ENCODE measurements at places on chromosomes 4 and X.

DNA sequence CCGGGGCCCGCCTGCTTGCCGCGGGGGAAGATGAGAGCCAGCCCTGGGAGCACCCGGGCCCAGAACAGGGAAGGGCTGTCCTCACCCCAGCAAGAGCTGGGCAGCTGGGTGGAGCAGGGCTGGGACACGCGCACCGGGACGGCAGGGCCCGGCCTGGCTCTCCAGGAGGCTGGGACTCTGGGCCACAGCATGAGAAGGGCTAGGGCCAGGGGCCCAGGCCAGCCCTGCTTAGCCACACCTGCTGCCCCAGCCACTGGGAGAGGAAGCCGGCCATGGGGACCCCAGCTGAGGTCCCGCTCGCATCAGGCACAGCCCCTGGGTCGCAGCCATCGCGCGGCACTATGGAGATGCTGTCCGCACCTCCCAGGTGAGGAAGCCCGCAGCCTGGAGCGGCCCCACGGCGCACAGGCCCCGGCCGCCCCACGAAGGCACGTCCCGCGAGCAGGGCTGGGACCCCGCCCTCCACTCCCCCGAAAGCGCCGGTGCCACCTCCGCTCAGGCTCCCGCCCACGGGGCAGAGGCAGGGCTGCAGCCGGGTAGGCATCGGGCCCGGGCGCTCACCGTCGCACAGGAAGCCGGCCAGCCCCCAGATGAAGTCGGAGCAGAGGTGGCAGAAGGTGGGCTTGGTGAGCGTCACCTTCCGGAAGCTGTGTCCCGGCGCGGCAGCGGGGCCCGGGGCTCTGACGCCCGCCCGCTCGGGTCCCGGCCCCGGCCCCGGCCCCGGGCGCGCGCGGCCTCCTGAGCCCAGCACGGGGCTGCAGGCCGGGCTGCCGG is 531 bp downstream of the DGKQ start:
- H3K27me3 ChIP-seq = no peaks in the 10 kb centered on the region
- H3K36me3 ChIP-seq = no peaks in the 10 kb centered on the region
- peak overlapping the region; percentile 76 for H3K4me3 ChIP-seq
- peaks cover 35% of the 10 kb centered on the region for H3K4me1 ChIP-seq
- H3K27ac ChIP-seq = no peak overlapping the region

- H3K4me3 ChIP-seq = no peak overlapping the region
- H3K27ac ChIP-seq = no peak overlapping the region
- no peaks in the 10 kb centered on the region for H3K27me3 ChIP-seq
- DNase-seq = no peak
- no peaks in the 10 kb centered on the region for H3K4me1 ChIP-seq
Observed at GRCh38 chr4:122017296-122017695, 65.4 kb upstream of the TRPC3 start.

- no peak overlapping the region for H3K27ac ChIP-seq
- DNase-seq = no peak
- no peaks in the 10 kb centered on the region for H3K36me3 ChIP-seq
- no peaks in the 10 kb centered on the region for H3K4me1 ChIP-seq
- no peak overlapping the region for H3K4me3 ChIP-seq
Observed at GRCh38 chrX:6465756-6466155, 69.2 kb downstream of the VCX3A start.

DNA sequence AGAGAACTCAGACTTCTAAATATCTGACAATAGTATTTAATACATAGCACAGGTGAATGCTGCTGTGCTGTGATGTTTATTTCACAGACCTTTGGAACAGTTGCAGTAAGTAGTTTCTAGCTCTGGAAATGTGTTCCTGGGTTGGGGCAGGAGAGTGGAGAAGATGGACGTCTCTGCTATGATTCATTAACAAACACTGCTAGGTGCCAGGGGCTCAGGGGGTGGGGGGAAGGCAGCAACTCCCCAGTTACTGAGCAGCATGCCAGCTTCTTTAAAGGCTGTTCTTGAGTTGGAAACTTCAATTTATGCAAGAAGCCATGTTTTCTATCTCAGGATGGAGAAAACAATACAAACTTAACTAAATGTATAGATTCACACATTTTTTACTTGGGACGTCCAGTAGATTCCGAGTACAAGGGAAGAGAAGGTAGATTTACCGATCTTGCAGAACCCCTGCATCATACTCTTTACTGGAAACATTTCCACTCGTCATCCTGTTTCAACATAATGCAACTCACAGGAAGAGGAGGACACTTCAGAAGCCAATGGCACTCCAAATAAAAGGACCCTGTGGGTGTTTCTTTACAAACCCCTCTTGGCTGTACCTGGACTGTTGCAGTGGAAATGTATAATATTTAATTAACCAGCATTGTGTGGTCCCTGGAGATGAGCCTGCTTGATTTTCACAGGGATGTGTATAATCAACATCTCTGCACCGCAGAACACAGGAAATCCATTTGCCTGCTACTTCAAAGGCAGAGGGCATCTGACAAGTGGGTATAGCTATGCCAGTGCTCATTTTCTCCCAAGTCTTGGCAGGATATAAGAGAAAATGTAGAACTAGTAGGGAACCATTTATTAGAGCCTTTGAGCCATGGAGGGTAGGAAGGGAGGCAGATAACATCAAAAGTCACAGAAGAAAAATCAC is 171.4 kb downstream of the SH3KBP1 start:
- DNase-seq = no peak
- H3K27ac ChIP-seq = no peak overlapping the region
- no peaks in the 10 kb centered on the region for H3K36me3 ChIP-seq
- no peak overlapping the region for H3K4me3 ChIP-seq
- H3K4me1 ChIP-seq = no peaks in the 10 kb centered on the region
- no peaks in the 10 kb centered on the region for H3K27me3 ChIP-seq

DNA sequence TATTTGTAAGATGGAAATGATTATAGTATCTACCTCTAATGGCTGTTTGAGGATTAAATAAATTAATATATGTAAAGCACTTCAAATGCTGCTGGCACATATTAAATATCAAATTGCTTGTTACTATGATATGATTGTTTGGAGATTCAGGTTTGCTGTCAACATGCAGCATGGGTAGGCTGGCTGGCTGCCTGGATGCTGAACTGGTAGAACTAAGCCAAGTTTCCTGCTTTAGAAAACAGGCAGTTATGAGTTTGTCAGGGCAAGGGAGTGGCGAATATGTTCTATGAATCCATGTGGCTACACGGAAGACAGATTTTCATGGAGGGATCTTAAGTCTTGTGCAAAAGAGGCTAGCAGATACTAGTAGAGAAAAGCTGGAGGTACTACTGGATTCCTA is 239.6 kb downstream of the GBA3 start:
- no peak overlapping the region for H3K27ac ChIP-seq
- no peaks in the 10 kb centered on the region for H3K36me3 ChIP-seq
- H3K27me3 ChIP-seq = no peaks in the 10 kb centered on the region
- H3K4me1 ChIP-seq = no peaks in the 10 kb centered on the region
- H3K4me3 ChIP-seq = no peak overlapping the region
- DNase-seq = no peak

- H3K27ac ChIP-seq = no peak overlapping the region
- DNase-seq = no peak
- H3K27me3 ChIP-seq = no peaks in the 10 kb centered on the region
Observed at GRCh38 chrX:19761554-19762295, 125.7 kb downstream of the SH3KBP1 start.

GRCh38 chr4:104616401-104616820 is 121.7 kb upstream of the CXXC4 start:
- DNase-seq = no peak
- H3K27ac ChIP-seq = no peak overlapping the region
- H3K36me3 ChIP-seq = no peaks in the 10 kb centered on the region
- no peaks in the 10 kb centered on the region for H3K4me1 ChIP-seq
- no peak overlapping the region for H3K4me3 ChIP-seq

Measured in suprapubic skin (tissue), 4 donors.